ENCODE measurements at places on chromosomes 12 and 14.

DNA sequence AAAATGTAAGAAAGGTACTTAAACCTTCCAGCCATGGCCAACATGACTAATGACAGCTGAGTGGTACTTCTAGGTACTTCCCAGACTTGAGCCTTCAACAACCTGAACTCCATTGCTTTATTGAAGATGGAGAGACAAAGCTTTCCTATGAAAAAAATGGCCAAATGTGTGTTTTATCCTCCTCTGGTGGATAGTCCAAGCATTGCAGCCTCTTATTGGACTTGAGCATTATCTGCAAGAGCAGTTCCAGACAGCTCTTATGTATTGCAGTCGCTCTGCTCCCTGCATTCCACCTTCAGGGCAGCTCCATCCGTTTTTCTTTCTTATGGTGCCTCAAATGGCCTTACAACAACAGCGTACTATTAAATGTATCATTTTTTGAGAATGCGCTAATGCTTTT lies 588.2 kb downstream of the NRXN3 start:
- no peak for DNase-seq

DNA sequence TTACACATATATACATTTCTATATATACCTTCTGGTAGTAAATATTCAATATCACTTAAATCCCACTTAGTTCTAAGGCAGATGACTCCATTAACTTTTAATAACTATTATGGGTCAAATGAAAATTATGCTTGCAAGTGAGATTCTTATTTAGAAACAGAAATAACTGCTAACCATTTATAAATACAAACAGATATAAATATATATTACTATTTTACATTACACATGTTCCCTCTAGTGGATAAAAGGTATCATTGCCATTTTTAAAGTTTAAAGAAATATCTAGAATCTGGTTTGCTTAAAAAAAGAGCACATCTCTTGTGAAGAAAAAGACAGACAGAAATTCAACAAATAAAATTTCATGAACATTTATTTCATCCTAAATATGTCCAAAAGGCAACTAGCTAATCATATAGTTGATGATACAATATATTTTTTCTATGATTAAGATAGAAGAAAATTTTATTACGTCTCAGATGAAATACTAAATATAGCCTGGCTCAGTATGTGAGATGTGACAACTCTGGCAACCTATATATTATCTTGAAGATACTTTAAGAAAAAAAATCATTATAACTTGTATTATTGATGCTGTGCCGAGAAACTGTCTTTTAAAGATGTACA lies 11.7 kb upstream of the RAD51AP1 start:
- no peak for DNase-seq

DNA sequence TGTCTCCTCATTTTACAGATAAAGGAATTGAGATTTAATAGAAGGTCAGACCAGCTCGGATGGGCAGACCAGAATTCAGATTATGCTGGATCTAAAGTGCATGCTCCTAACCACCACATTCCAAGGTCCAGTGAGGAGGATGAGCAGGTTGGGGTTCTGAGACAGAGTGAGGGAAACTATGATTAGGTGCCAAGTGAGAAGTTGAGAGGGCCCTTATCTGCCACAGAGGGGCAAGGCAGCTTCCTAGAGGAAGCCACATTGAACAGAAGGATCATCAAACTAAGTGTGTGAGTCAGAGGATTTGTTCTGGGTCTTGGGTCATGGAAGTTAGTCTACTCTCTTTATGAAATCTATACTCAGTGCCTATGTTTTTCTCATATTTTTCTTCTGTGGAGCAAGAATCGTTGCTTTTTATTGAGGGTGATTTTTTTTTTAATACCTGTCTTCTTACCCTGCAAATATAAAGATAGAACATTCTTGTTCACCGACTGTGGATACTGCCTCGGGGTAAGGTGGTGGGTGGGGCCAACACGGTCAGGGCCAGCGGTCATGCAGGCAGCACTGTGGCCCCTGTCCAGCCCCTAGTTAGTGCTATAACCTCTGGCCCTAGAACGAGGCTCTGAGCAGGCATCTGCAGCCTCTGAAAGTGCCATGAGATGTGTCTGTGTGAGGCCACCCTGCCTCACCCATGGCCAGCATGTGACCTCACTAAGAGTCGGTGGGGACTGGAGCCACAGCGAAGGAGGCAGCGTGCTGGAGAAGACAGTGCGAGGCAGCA lies 55.6 kb upstream of the PTHLH start:
- DNase-seq, result no peak

DNA sequence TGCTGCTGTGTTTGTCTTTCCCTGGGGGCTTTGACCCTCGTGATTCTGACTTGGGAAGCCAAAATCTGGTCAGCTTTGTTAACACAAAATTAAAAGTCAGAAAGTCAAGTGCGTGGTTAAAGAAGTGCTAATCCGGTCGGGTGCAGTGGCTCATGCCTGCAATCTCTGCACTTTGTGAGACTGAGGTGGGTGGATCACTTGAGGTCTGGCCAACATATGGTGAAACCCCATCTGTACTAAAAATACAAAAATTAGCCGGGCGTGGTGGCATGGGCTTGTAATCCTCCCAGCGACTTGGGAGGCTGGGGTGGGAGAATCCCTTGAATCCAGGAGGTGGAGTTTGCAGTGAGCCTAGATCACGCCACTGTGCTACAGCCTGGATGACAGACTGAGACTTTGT lies 844.6 kb downstream of the VRK1 start:
- DNase-seq, result no peak

- DNase-seq, result no peak
Measured at GRCh38 chr12:67649570-67650387, 1.2 kb downstream of the DYRK2 start.

DNA sequence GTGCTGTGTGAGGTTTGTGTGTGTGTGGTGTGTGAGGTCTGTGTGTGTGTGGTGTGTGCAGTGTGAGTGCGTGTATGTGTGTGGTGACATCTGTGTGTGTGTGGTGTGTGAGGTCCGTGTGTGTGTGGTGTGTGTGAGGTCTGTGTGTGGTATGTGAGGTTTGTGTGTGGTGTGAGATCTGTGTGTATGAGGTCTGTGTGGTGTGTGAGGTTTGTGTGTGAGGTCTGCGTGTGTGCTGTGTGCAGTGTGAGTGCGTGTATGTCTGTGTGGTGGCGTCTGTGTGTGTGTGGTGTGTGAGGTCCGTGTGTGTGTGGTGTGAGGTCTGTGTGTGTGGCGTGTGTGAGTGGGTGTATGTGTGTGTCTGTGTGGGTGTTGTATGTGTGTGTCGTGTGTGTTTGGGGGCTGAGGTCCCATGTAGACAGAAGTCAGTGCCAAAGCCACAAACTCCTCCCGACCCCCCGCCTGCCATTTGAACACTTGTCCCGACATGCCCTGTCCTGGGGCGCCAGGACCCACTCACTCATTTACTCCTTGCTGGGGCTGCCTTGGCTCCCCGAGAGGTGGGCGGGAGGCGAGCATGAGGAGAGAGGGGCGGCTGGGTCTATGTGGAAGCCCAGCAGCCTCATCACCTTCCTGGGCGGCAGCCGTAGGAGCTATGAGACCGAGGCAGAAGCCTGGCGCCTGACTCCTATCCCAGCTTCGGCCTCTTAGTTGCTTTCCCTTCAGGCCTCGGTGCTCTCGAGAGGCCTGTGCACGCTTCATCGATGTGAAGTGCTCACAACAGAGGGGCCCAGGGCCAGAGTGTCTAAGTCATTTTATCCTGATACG lies 20.5 kb downstream of the RILPL1 start:
- no peak for DNase-seq

GRCh38 chr12:26768611-26769603 lies 64.1 kb downstream of the ITPR2 start:
- no peak for DNase-seq

DNA sequence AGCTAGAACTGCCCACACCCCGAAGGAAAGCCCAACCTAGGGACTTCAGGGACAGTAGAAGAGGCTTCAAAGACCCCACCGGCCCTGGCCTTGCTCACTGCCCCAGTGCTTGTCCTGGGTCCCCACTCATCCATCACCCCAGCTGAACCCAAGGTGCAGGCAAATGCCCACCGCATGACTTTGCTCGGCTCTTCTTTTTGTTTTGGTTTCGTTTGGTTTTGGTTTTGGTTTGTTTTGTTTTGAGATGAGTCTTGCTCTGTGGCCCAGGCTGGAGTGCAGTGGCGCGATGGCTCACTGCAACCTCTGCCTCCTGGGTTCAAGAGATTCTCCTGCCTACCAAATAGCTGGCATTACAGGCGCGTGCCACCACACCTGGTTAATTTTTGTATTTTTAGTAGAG lies 9.0 kb downstream of the CCDC85C start:
- no peak for DNase-seq

- no peak for DNase-seq
Measured at GRCh38 chr14:61435563-61436337, 114.4 kb downstream of the PRKCH start.

- DNase-seq, result no peak
Measured at GRCh38 chr12:114457620-114458019, 51.7 kb upstream of the TBX5 start.

DNA sequence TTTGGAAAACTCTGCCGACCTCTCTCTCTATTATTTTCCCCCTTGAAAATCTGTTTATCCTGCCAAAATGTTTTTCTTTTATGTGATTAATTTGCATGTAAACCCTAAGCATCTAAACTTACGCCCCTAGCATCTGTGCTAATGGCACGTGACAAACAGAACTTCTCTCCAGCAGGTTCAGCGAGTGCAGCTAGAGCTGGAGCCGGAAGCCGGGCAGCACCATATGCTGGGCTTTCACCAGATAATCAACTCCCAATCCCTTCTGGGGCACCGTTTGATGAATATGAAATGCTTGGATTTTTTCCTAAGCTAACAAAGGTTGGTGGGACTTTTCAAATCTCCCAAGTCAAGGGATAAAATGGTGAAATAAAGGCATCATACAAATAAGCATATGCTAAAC lies 667.5 kb upstream of the TMEM132C start:
- no peak for DNase-seq

DNA sequence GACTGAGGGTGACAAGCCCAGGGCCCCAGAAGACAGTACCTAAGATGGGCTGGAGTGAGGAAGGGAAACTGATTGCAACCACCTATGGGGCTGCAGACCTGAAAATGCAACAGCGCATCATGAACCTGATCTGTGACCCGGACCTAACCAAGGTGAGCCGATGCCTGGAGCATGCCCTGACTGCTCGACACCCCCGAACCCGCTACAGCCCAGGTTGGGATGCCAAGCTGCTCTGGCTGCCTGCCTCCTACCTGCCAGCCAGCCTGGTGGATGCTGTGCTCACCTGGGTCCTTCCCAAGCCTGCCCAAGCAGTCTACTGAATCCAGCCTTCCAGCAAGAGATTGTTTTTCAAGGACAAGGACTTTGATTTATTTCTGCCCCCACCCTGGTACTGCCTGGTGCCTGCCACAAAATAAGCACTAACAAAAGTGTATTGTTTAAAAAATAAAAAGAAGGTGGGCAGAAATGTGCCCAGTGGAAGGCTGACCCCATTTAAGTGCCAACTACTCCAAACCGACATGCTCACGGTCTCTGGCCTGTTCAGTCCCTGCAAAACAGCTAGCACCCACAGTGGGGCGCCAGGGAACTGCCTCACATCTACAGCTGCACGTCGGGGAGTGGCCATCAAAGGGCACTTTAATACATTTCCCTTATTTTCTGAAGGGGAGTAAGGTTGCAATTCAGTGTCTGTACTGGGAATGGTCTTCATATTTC lies 4.2 kb downstream of the RDH5 start:
- peak; percentile 33 for DNase-seq

DNA sequence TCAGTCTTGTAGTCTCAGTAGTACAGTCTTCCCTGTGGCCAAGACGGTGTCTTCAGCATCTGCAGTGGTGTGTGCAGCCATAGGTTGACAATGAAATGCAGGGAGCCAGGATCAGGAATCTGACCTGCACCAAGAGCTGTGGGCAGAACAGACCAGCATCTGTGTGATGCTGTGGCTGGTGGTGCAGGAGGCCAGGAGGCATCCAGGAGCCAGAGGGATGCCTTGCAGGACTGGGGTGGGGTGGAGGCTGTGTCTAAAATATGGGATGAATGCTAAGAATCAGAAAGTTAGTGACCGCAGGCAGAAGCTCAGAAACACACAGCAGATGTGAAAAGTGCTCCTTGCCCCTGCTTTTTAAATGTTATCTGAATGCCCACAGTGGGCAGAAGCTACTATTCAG lies 209.7 kb downstream of the CACNA1C start:
- DNase-seq, result no peak

DNA sequence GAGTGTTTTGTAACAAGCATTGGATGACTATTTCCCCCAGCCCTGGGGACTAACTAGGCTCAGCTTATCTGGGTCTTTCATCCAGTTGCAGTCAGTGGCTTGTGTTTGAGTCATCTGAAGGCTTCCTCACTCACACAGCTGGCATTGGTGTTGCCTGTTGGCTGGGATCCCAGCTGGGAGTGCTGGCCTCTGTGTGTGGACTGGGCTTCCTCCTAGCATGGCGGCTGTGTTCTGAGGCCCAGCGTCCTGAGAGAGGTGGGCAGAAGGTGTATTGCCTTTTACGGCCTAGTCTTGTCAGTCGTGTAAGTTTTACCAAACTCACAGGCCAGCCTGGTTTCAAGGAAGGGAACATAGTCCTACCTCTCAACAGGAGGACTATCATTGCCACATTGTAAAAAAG lies 28.3 kb upstream of the PPP2R5C start:
- no peak for DNase-seq

- DNase-seq, result no peak
Measured at GRCh38 chr12:125907351-125907750, 842.1 kb downstream of the AACS start.

- DNase-seq, result no peak
Measured at GRCh38 chr12:89369166-89369565, 16.9 kb upstream of the DUSP6 start.

- DNase-seq, result no peak
Measured at GRCh38 chr12:66456612-66457011, 154.3 kb downstream of the HELB start.

- no peak for DNase-seq
Measured at GRCh38 chr12:66066929-66067523, 63.5 kb downstream of the LLPH start.

Measured in effector CD8-positive, alpha-beta T cell (primary cell).